Astrocyte of the cerebellum (primary cell): ENCODE measurements at places on chromosomes 1 and 21.
A peak's percentile ranks its signal among the peaks of the same experiment; 100 is the strongest.

GRCh38 chr1:189211742-189212141 is 1265.9 kb downstream of the BRINP3 start:
- peak; percentile 29 for DNase-seq

DNA sequence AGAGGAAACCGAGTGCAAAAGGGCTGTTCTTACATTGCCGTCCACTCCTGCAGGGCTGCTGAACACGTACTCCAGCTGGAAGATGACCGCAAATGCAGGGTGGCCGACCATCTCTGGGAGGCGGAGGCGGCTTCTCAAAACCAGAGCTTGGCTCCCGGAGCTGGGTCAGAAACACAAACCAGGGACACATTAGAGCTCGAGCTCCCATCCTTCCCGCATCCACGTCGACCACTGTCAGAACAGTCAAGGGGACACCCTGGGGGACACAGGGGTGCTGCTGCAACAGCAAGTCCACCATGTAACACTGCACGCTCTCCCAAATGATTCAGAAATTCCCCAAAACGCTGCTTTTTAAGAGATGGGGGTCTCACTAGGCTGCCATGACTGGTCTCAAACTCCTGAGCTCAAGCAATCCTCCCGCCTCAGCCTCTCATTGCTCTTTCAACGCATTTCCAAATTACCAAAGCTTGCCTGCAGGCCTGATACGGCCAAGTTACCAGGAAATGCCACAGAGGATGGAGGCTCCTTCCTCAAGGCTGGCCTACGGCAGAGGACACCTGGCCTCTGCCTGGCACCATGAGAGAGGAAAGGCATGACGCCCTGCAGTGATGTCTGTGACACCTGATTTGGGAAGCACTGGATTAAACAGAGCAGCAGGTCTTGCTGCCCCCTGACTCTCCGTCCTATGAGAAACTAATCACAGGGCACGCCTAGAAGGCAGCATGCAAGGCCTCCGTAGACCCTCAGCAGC is 45.0 kb downstream of the NPHP4 start:
- no peak for DNase-seq

GRCh38 chr1:41368801-41369200 is 7.6 kb downstream of the FOXO6 start:
- no peak for DNase-seq

- no peak for DNase-seq
Measured at GRCh38 chr1:101382135-101382534, 145.3 kb downstream of the S1PR1 start.

DNA sequence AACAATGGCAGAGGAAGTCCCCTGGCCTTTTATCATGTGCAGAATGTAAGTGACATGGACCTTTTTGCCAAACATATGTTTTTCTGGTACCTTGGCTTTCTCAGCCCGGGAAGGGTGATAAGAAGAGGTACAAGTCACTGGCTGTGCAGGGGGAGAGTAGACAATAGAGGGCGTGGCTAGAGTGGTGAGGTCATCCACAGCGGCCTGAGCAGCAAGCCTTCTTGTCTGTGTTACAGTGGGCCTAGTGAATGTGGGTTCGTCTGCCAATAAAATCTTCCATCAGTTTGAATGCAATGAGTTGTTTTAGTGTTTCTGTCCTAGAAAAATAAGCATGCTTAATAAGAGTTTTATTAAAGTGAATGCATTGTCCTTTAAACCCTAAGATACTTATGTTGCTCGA is 59.0 kb upstream of the PGD start:
- peak; percentile 38 for DNase-seq

DNA sequence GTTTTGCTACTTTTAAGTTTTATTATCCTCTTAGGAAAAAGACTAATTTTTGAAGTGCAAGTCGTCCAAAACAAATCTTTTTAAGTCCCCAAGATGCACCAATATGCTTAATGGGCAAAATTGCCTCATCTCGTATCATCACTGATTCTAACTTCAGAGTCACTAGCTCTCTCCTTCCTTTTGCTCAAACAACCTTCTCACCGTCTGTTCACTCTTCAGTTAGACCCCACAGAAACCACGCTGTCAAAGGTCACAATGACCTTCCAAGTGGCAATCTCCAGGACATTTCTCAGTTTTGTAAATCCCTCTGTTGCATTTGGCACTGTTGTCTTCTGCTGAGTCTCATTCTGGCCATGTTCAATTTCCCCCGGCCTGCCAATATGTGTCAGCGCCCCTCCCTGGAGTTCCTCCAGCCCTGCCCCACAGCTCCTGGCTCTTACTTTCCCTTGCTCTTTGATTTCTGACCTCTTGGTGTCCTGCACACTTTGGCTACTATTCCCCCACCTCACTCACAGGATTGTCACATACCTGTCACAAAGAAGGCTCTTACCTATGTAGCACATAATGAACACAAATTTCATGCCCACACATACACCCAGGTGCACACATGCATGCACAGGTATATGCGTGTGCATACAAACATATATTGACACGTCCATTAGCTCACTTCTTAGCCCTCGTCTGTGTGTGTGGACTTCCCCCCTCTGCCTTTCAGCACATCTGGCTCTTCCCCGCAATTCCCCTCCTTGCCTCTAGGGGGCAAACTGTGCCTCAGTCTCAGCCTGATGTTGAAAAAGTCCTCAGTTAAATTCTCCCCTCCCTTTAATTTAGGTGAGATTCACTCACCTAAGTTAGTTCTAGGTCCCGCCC is 354.0 kb upstream of the DUSP10 start:
- DNase-seq: no peak

DNA sequence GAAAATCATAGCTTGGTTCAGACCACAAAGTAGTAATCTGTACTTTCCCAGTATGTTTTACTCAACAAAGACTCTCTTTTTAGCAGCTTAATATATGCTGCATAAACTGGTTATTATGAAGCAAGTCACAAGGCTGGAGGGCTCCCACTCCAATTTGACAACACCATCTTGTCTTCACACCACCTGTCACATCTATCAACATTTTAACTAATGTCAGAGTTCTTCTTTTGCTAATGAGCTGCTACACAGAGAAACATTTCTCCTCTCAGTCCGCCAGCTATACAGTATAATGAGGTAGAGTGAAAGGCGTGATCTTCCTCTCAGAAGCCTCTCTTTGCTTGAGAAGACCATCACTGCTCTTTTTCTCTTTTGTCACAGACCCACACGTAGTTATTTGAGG is 230.1 kb downstream of the BARHL2 start:
- no peak for DNase-seq

DNA sequence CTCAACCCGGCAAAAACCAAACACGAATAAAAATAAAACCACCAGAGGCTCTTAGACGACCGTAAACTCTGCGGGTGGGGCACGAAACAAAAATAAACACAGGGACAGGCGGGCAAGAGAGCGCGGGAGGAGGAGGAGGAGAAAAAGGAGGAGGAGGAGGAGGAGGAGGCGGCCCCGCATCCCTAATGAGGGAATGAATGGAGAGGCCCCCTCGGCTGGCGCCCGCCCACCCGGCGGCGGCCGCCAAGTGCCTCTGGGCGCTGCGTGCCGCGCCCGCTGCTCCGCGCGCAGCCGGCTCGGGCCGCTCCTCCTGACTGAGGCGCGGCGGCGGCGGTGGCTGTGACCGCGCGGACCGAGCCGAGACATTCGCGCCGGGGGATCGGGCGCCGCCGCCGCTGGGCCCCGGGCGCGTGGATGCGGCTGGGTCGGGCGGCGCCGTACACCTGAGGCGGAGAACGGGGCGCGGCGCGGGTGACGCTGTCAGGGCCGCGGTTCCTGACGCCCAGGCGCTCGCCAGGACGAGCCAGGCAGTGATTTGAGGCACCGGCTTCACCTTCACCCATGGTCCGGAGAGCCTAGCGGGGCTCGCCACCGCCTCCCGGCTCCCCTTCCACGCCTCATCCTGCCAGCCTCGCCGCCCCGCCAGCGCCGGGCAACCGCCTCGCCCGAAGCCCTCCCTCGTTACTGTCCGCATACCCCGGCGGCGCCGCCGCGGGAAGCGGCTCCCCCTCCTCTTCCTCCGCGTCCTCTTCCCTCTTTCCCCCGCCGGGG is at the start of gene MARK1:
Gene MARK1 (plus strand): TSS at position 229 of the 771 bp plus-strand sequence. CDS start 687 bp downstream, outside the sequence.
- no peak for DNase-seq

- no peak for DNase-seq
Measured at GRCh38 chr1:210445931-210446330, 117.2 kb downstream of the HHAT start.

- no peak for DNase-seq
Measured at GRCh38 chr1:76669624-76670315, 197.5 kb upstream of the ST6GALNAC5 start.

DNA sequence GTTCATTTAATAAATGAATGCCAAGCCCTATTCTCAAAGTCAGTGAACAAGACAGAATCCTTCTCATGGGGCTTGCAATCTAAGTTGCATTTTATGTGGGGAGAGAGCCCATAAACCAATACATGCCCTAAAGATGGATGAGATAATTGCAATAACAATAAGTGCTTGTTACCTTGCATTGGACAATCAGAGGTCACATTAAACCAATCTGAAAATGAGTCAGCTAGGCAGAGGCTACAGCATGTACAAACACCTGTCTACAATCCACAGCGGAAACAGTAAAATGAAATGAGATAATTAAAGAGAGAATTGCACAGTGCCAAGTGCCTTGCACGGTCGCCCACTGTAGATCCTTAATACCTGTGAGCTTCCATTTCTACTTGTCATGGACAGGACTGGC is 7.4 kb upstream of the IGFN1 start:
- DNase-seq: no peak

DNA sequence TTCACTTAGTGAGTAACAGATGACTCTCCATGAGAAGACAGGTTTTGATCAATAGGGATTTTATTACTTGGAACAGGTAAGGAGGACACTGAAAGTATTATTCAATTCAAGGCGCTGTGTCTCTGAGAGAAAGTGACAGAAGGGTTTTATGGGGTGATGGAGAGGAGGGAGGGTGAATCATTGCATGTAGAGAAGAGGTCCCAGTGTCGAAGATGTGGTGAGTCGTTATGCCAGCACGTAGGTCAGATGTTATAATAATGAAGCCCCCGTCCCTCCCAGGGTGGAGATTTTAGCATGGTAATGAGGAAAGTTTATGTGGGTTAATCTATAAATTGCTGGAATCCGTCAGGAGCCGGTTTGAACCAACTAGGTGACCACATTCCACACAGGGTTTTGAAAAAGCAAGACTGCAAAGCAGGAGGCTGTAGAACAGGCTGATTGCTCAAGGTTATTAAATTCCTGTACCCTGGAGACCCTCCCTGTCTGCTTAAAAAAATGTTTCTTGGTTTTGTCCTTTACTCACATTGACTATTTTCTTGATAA is 586.4 kb upstream of the TMPRSS15 start:
- DNase-seq: no peak

GRCh38 chr1:20356850-20357459 is 66.3 kb downstream of the VWA5B1 start:
- no peak for DNase-seq

DNA sequence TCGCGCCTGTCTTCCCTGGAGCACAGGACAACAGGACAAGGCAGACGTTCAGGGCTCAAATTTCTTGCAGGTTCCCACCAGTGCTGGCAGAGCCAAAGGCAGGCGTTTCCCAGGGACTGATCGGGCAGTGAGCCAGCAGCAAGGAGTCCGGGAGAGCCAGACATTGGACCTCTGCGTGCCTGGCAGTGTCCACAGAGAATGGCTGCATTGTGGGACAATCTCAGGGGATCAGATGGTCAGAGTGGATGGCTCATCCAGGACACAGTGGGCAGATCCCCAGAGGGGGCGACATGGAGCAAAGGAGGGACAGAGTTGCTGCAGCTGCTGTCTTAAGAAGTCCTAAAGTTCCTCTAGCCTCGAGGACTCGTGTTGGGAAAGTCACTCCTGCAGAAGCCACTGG is 4.6 kb downstream of the TMEM63A start:
- DNase-seq: no peak

- no peak for DNase-seq
Measured at GRCh38 chr1:38431535-38432376, 385.2 kb upstream of the POU3F1 start.

DNA sequence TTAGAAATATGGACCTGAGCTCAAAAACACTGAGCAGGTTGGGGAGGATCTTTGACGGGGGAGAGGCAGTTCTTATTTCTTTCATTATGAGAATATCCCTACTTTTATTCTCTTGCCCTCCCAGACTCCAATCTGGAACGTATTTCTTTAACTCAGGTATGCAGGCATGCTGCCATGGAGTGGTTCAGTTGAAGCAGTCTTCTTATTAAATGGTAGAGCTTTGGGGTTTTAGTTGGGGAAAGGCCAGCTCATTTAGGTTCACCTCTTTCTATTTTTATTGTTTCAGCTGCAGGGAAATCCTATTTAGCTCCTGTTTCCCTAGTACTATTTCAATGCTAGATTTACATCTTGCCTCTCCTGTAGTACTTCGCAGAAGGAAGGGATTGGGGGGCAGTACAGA is 198.9 kb downstream of the TTLL7 start:
- DNase-seq: no peak

- DNase-seq: peak; percentile 97
Measured at GRCh38 chr1:196651637-196652215, at the start of gene CFH. CFH (plus strand) TSS chr1:196652043; CDS start chr1:196652118, 75 bp downstream.

GRCh38 chr1:92409946-92410549 is 76.7 kb downstream of the GFI1 start:
- no peak for DNase-seq

DNA sequence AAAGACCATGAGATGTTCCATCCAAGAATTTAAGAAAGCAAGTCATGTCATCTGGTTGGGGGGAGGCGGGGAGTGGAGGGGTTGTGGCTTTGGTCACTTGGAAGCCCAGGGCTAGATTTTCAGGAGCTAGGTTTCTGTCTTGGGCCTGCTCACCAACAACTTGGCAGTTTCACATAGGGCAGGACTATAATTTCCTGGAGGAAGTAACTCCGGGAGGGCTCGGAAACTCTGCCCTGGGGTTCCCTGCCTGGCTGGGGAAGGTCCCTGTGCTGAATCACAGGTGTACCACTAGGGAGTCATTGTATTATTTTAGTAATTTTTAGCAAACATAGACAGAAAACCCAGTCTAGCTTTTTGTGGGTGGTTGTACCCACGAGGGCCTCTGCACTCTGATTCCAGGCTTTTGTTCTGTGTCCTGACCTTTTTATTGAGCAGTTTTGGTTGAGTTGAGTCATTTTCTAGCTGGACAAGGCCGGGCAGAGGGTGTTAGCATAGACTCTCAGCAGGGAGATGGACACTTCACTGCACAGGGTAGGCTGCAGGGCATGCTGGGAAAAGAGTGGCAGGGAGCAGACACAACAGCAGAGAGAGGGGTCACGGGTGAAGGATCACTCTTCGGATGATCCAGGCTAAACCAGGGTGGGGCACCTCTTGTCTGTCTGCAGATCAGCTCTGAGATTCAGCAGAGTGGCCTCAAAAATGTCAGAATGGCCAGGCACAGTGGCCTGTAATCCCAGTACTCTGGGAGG is 144.7 kb downstream of the GRIK3 start:
- DNase-seq: no peak

DNA sequence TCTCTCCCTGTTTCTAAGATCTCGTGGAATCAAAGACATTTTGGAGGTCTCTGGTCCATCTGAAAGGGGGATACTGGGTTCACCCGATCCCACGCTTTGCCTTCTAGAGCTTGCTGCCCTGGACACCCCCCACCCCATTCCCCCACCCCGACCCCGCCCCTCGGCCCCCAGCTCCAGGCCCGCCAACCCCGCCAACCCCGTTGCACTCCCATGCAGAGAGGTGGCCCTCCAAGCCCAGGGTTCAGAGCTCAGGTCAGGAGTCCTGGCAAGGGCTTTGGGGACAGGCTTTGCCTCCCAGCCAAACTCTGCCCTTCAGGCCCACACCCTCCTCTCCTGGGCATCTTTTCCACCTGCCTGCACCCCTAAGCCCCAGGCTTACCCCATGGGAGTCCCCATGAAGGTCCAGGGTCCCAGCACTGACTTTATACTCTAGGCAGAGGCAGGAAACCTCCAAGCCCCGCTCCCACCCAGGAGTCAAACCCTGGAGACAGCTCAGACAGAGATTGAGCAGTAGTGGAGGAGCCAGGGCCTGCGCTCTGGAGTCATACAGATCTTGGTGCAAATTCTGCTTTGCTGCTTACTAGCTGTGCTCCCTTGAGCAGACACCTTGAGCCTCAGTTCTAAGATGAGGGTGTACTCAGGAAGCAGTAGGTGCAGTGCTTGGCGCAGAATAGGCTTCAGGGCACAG is 155.9 kb downstream of the FOXD2 start:
- DNase-seq: no peak
